ENCODE measurements at places on chromosomes 4 and X.
A peak's percentile ranks its signal among the peaks of the same experiment; 100 is the strongest.

- no peak for DNase-seq
These were observed 113.2 kb downstream of the HNRNPD start for GRCh38 chr4:82260632-82261031.

DNA sequence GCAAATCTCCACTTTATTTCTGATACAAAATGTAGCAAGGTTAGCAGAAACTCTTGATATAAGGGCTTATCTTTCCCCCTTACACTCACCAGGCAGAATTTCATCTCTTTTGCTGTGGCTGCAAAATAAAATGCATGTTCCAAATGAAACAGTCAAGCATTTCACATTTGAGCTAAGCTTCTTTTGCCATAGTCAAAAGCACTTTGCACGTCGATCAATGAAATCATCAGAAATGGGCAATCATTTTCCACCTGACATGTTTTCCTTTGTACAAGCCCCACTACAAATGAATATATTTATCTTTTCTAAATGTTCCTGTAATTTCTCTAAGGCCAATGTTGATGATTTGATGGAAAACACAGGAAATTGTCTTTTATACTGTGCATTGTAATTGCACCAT is 178.4 kb downstream of the ANKRD50 start:
- DNase-seq, result no peak

DNA sequence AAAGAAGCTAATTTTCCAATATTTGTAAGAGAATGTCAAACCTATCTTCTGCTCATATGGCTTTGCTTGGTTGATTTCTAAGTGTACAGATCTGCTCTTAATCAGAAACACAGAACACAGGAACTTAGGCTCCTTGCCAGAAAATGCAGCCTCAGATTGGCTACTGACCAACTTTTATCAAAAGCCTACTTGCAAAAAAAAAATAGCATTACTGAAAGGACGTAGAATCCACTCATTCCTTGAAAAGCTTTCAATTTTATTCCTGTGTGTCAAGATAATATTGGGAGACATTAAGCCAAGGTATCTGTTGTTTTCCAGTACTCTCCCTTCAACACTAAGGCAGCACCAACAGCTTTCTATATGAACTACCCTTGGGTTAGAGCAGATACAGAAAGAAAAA is 127.6 kb upstream of the INTU start:
- peak; percentile 38 for DNase-seq

GRCh38 chrX:154488336-154489075 is 1.9 kb downstream of the SLC10A3 start:
- DNase-seq, result no peak

GRCh38 chr4:186831574-186831973 is 107.9 kb upstream of the FAT1 start:
- peak; percentile 75 for DNase-seq

DNA sequence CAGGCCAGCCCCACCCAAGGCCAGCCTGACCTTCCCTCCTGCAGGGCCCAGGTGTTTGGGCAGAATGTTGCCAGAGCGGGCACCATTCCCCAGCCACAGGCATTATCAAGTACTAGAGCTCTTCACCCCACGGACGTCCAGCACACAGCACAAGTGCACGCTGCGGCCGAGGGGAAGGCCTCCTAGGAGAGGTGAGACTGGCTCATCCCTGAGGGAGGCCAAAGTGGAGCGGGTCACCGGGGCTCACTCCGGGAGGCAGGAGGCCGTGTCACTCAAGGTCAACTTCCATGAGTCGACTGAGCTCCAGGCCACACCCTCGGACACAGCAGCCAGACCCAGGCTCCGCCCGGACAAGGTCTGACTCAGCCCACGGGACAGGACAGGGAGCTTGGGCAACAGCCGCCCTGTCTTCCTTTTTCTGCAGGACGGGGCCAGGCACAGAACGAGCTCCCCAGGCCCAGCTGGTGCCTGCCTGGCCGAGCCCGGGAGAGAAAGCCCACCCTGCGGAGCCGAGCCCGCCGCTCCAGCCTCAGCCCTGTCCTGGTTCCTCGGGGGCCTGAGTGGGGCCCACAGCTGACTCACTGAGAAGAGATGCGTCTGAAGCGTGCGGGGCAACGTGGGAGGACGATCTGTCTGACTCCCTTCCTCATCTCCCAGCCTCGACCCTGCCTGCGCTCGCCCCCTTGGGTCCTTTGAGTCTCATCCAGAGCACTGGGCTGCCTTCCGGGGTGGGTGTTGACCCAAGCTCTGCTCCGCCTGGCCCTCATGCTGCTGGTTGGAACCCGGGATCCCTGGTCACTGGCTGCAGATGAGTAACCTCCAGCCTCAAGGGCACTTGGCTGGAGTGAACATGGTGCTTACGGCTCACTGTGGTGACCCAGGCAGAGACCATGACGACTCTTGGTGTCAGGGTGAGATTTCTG is 1.6 kb downstream of the SLC49A3 start:
- peak; percentile 75 for DNase-seq

DNA sequence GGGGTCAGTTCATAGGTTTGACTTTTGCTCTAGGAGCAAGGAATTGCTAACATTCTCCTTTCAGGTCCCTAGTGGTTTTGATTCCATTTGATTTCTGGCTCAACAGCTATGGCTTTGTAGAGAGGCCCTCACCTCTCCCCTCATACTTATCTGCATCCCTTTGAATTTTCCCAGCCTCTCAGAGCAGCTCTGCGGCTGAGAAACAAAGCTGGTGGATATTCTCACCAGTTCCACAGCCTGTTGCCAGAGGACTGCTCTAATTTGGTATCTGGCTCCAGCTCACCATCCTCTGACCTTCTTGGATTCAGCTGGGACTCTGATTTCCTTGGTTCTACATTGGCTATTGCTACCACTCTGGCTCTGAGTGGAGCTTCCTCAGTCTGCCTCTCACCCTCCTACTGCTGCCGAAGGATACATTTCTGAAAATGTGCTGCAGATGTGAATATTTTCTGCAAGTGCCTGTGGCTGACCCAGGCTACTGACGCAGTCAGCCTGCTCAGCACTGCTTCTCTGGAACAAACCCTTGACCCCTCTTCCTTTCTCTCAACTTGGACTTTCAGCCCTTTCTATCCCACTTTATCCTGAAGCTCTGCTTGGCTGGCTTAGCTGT is 110.9 kb upstream of the ENPEP start:
- DNase-seq, result no peak

Measured in bronchial epithelial cell (primary cell).